ENCODE measurements at places on chromosomes 3 and 15.

- peak; percentile 21 for DNase-seq
These were observed 402 bp downstream of the WWTR1 start for GRCh38 chr3:149657321-149657925.

GRCh38 chr15:95259965-95260364 lies 1028.6 kb downstream of the MCTP2 start:
- DNase-seq: peak; percentile 23

DNA sequence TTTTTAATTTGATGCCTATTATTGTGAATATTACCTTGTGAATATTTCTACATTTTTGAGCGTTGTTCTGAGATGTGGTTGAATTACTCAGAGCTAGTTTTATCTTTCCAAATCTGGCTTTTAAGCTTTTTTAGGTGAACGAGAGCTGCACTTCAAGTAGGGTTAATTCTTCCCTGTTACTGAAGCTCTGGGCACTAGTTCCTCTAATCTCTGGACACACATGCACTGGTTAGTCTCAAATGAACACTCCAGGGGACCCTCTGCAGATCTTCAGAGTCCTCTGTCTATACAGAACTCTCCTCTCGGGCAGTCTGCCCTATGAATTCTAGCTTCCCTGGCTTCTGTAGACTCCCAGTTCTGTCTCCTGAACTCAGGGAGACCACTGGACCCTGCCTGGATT lies 237.5 kb upstream of the TBC1D5 start:
- DNase-seq: peak; percentile 76

- no peak for DNase-seq
These were observed 82.0 kb upstream of the TBL1XR1 start for GRCh38 chr3:177279118-177279815.

GRCh38 chr3:194279101-194279500 lies 72.0 kb downstream of the CPN2 start:
- no peak for DNase-seq

DNA sequence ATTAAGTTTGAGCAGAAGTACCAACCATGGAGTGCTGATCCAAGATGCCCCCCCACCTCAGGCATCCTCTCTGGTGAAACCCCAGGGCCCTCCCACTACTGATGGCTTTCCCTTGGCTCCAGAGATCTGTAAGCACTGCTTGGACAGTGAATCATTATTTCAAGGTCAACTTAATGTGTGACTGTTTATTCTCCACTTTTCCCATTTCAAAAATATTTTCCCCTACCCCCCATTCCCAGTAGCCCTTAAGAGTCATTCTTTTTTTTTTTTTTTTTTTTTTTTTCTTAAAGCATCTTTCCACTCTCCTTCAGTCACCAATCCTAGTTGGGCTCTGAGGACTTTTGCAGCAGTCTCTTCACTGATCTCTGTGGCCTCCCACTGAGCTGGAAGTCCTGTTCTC lies 82.6 kb downstream of the PCCB start:
- no peak for DNase-seq

GRCh38 chr15:66899555-66900350 lies 165.6 kb upstream of the SMAD3 start:
- DNase-seq: no peak

- no peak for DNase-seq
These were observed 29.0 kb downstream of the CPOX start for GRCh38 chr3:98564282-98565005.

DNA sequence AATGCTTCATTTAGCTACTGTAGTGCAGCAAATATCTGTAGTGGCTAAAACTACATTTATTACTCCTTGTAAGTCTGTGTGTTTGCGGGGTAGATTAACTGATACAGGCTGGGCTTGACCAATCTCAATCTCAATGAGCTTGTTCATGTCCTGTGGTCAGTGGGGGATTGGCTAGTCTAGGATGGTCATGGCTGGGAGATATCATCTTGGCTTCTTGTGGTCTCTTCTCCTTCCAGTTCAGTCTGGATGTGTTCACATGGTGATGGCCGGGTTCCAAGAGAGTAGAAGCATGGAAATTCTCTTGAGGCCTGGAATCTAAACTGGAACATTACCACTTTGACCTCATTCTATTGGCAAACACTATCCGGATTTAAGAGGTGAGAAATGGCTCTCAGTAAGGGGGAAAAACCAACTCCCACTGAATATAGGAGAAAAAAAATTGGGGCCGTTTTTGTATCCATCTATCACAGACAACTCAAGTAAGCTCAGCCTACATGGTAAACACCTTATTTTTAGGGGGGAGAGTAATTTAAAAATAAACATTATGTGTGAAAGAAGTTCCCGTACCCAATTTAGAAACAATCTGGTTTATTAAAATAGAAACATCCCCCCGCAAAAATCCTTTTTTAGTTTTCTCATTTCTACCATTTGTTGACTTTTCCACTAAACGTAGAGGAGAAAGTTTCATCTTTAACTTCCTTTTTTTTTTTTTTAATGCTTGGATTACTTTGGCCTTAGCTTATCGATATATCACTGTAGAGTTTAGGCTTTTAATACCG lies 284.9 kb upstream of the TBC1D5 start:
- DNase-seq: no peak

GRCh38 chr3:31004025-31004678 lies 109.7 kb upstream of the GADL1 start:
- no peak for DNase-seq

- no peak for DNase-seq
These were observed 256.8 kb downstream of the RORA start for GRCh38 chr15:60972301-60972700.

GRCh38 chr3:36992806-36993325 lies at the start of gene EPM2AIP1:
TSS of gene EPM2AIP1 (minus strand) at chr3:36993131. CDS start at chr3:36993077, 54 bp downstream.
- DNase-seq: peak; percentile 99

- DNase-seq: no peak
These were observed 25.5 kb upstream of the PIK3R4 start for GRCh38 chr3:130772129-130772528.

DNA sequence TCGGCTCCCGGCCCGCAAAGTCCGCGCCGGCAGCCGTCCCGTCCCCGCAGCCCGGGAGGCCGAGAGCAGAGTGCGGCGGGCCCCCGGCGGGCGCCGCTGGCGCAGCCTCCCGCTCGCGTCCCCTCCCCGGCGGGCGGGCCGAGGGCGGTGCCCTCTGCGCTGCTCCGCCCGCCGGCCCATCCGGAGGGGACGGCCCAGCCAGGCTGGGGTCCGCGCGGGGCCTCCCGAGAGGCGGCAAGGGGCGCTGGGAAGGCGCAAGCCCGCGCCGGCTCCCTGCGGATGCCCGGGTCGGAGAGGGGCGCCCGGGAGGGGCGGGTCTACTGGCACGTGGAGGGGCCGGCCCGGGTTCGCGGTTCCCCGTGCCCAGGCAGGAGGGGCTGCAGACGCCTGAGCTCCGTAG lies at the start of the genes CLCN2 and POLR2H:
Gene CLCN2, minus strand, starts transcription at position 74 of the 400 bp plus-strand sequence. CDS start 126 bp downstream, outside the sequence.
Gene POLR2H, plus strand, starts transcription at position 179 of the 400 bp plus-strand sequence. CDS start 1,783 bp downstream, outside the sequence.
- DNase-seq: peak; percentile 85

DNA sequence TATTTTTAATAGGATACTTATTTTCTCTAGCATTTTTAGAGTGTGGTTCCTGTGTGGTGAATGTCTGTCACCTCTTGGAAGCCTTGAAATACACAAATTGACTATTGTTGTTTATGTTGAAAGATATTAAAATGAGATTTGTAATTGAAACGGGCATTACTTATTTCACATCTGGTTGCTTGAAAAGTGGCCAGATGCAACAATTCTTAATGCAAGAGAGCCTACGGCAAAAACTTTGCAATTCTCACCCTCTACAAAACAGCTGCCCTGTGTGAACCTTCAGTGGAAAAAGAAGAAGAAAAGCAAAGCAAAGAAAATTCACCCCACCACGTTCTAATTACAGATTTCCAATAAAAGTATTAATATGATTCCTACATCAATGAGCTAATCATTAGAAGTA lies 46.6 kb downstream of the PPARG start:
- no peak for DNase-seq

- DNase-seq: no peak
These were observed 9.5 kb downstream of the H1-8 start for GRCh38 chr3:129552287-129553050.

GRCh38 chr3:42500909-42501308 lies 1.5 kb upstream of the VIPR1 start:
- no peak for DNase-seq

GRCh38 chr3:156801746-156802145 lies 24.4 kb upstream of the LEKR1 start:
- no peak for DNase-seq

DNA sequence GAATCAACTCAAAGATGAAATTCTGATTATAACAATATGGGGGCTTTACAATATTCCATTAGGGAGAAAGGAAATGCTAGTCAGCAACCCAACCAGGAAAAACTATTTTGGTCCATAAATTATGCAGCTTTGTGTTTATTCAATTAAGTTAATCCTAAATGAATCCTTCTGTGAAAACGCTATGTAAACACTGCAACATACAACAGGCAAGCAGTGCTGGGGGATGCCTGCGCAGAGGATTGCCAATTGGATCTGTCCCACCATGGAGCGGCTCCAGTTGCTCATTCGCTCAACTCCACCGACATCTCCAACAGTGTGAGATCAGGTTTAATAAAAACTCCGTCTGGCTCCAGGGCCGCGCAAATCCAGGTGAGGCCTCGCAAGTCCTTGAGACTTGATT lies 290.5 kb upstream of the VEPH1 start:
- no peak for DNase-seq

GRCh38 chr3:4261406-4261805 lies 41.8 kb upstream of the SETMAR start:
- DNase-seq: no peak

- no peak for DNase-seq
These were observed 764.5 kb downstream of the TUSC7 start for GRCh38 chr3:117473981-117474538.
